ENCODE measurements at places on chromosomes 6 and 20.

DNA sequence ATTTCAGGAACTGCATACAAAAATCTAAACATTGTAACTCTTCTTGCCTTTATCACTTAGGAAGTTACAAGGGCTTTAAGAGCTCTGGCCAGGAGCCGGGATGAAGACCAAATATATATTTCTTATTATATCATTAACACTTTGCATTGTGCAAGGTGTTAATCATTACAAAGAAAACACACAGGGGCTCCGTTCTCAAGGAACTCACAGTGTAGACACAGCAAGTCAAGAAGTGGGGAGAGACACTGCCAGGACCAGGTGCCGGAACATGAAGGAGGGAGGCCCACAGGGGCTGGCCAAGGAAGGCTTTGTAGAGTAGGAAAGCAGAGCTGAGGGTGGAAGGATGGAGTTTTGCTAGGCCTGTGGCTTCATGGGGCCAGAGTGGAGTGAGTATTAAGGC, 17.4 kb downstream of the ITPR3 start:
- DNase-seq: no peak

DNA sequence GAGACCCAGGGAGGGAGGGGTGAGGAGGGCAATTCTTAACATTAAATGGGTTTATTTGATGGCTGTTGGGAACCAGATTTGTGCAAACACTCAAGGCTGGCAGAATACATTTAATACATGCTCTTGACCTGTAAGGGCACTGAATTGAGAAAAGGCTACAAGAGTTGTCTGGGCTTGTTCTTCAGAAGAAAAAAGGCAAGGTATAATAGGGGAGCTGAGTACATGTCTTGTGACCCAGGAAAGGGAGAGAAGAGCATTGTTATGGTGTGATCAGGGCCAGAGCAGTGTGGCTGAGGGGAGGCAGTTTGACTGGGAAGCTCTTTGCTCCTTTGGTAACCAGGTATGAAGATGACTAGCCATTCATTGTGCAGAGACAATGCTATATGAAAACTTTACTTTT, 18.9 kb downstream of the KLHL31 start:
- no peak for DNase-seq

GRCh38 chr6:167401525-167402194, 76.8 kb downstream of the TTLL2 start:
- DNase-seq: no peak

- no peak for DNase-seq
Measured at GRCh38 chr6:95614094-95614493, 36.8 kb downstream of the MANEA start.

DNA sequence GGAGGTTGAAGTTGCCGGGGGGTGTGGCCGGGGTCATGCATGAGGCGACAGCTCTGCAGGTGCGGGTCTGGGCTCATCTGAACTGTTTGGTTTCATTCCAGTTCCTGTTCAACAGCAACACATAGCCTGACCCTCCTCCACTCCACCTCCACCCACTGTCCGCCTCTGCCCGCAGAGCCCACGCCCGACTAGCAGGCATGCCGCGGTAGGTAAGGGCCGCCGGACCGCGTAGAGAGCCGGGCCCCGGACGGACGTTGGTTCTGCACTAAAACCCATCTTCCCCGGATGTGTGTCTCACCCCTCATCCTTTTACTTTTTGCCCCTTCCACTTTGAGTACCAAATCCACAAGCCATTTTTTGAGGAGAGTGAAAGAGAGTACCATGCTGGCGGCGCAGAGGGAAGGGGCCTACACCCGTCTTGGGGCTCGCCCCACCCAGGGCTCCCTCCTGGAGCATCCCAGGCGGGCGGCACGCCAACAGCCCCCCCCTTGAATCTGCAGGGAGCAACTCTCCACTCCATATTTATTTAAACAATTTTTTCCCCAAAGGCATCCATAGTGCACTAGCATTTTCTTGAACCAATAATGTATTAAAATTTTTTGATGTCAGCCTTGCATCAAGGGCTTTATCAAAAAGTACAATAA, 72.5 kb downstream of the PTPN1 start:
- no peak for DNase-seq

GRCh38 chr6:34243901-34244884, 4.6 kb downstream of the SMIM29 start:
- DNase-seq: peak; percentile 63

DNA sequence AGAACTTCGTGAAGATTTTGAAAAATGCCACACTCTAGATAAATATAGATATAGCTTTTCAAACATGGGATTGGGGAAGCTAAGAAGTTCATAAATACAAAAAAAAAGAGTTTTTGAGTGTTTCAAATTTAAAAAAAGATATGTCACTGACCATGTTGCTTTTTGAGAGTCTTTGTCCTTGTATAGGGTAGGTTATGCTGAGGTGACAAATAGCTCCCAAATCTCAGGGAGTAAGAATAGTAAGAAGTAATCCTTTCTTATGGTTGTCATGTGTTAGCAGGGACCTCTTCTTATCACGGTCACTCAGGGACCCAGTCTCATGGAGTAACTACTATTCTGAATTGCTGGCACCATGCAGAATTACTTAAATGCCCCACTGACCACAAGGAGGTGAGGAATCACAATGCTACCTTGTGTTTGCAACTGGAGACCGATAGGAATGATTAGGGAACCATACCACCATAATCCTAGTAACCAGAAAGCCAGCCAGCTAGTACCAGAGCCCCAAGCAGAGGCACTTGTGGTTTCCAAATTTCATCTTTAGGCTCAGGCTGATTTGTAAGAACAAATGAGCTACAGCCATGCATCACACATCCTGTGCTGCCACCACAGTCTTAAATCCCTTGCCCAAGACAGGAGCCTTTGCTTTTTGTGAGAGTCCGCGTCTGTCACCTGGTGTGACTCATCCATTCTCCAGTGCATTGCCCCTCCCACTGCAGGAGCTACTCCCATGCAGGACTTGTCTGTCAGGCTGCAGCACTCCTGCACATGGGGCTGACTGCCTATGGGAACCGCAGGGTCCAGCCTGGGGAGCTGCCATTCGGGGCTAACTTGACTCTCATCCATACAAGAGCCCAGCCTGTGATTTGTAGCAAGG, 42.4 kb upstream of the ADGRF4 start:
- peak; percentile 37 for DNase-seq

- peak; percentile 35 for DNase-seq
Measured at GRCh38 chr6:28838289-28838633, 85.5 kb downstream of the TRIM27 start.

DNA sequence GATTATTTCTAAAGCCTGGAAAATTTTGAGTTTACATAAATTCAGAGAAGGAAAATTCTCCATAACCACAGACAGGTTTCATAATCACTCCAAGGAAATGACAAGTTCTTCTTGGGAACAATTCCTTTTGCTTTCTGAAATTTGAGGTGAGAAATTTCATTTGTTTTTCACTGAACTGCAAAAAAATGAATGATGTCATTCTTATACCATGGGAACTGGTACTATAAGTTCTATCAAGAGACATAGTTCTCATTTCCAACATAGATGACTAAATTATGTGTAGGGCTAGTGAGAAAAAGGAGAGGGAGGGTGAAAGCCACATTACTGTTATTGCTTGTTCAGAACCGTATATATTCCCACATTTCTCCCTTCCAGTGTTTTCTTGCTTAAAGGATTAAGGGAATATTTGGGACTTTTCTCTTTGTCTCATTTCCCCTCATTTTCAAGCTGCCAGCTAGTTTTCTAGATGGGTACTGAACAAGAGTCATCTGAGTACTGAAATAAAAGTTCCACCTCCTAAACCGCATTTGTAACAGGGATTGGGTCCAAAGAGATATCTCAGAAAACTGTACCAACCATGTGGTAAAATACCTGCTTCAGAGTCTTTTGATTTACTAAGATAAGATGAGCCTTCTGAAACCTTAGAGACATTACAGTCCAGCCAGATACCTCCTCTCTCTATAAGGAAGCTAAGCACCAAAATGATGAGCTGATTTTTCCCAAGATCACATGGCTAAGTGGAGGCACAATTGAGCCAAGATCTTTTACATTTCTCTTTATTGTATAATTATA, 144.3 kb upstream of the PRDM1 start:
- DNase-seq: no peak

GRCh38 chr6:125307150-125307838, 5.5 kb upstream of the HDDC2 start:
- no peak for DNase-seq

DNA sequence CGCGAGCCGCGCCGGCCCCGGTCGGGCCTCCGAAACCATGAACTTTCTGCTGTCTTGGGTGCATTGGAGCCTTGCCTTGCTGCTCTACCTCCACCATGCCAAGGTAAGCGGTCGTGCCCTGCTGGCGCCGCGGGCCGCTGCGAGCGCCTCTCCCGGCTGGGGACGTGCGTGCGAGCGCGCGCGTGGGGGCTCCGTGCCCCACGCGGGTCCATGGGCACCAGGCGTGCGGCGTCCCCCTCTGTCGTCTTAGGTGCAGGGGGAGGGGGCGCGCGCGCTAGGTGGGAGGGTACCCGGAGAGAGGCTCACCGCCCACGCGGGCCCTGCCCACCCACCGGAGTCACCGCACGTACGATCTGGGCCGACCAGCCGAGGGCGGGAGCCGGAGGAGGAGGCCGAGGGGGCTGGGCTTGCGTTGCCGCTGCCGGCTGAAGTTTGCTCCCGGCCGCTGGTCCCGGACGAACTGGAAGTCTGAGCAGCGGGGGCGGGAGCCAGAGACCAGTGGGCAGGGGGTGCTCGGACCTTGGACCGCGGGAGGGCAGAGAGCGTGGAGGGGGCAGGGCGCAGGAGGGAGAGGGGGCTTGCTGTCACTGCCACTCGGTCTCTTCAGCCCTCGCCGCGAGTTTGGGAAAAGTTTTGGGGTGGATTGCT, 1.3 kb downstream of the VEGFA start:
- peak; percentile 72 for DNase-seq

- DNase-seq: no peak
Measured at GRCh38 chr6:13007744-13008143, 291.2 kb downstream of the PHACTR1 start.

DNA sequence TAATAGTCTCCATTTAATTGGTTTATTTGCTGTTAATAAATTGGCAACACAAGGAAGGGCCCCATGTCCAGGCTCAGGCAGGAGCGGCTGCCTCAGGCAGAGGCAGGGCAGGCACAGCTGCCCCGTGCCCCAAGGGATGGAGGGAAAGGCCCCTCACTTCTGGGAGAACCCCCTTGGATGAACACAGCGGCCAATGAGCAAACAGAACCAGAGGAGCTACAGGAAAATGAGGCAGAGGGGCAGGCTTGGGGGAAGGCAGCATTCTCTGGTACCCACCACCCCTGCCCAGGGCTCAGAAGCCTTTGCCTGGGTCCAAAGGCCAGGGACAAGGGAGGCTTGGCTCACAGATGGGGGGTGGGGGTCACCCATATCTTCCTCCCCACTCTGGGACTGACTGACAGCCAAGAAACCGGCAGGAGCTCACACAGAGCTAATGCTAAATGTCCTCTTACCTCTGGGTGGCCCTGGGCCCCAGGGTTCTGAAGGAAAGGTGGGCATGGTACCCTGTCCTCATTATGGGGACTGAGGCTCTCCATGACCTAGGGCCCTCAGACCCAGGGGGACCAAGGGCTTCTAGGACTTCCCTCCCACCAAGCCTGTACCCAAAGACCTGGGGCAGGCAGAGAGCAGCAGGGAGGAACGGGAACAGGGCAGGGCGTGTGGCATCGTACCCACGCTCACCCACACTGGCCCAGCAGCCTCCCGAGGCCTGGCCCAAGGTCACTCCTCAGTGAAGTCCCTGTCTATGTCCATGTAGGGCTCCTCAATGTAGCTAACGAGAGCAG, 47.0 kb downstream of the MYH7B start:
- no peak for DNase-seq

GRCh38 chr6:24658573-24659560, 7.8 kb downstream of the TDP2 start:
- no peak for DNase-seq

GRCh38 chr6:53912661-53913060, 117.9 kb downstream of the LRRC1 start:
- no peak for DNase-seq

DNA sequence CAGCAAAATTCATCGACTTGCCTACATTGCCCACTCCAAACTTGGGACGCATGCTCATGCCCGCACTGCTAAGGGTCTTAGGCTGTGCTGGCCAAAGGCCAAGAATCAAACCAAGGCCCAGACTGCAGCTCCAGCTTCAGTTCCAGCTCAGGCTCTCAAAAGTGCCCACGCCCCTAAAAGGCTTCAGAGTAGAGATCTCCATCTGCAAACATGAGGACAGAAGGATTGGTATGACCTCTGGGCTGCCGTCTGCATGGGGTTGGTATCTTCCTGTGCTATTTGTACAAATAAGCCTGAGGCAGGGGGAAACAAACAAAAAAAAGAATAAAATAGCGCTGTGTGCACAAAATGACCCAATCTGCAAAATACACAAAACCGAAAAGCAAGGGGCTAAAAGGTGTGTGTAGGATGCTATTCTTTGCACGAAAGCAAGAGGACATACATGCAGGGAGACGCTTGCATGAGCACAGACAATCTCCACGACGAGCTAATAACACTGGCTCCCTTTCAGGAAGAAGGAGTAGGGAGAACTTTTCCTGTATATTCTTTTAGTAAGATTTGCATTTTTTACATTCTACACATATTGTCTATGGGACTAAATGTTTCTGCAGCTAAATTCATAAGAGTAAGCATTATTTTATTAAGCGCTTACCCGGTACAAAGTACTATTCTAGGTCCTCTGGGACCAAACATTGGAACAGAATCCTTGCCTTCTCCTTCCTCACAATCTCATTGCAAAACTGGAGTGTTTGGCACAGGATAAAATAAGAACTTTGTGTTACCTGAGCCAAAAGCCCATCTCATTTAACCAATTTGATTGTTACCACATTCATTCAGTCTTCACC, 33.1 kb downstream of the ATP9A start:
- DNase-seq: no peak

DNA sequence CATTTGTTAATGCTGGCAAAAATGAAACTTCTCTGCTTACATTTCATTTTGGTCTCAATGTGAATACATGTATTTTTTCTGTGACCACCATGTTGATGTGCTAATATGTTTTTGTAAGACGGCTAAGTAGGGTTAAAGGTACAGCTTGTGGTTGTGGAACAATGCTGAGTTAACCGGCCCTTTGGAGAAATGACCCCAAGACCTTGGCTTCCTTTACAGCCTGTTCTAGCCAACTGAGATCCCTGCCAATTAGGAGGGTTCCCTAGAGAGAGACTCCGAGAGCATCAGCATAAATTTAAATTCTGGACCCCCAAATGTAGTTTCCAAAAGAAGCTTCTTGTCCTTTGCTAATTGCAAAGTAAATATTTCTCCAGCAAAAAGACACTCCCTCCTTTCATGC, 44.4 kb downstream of the RSPO3 start:
- no peak for DNase-seq

- DNase-seq: no peak
Measured at GRCh38 chr6:153980171-153980570, 58.9 kb upstream of the OPRM1 start.

GRCh38 chr6:8069631-8070284, 5.6 kb upstream of the BLOC1S5 start:
- no peak for DNase-seq

DNA sequence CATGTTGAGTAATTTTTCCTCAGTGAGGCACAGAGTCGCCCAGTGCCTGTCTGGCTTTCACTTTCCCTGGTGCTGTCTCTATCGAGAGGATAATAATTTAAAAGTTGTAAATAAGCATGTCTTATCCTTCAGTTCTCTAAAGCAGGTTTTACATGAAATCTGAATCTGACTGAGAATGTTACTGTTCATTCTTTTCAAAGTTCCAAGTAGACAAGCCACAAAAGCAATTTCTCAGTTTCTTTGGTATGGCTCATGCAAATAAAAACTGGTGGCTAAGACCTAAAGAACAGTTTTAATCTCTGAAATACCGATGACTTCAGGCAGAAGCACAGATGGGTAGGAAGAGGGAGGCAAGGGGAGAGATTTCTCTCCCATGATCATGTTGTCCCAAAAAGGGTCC, 87.6 kb upstream of the GCM1 start:
- no peak for DNase-seq

- no peak for DNase-seq
Measured at GRCh38 chr6:167796192-167796981, 30.3 kb upstream of the AFDN start.

All from BE2C (cell line).